CD4-positive, alpha-beta T cell treated with Interleukin-17A for 1 hour (primary cell): ENCODE measurements at places on chromosomes 11 and 22.

DNA sequence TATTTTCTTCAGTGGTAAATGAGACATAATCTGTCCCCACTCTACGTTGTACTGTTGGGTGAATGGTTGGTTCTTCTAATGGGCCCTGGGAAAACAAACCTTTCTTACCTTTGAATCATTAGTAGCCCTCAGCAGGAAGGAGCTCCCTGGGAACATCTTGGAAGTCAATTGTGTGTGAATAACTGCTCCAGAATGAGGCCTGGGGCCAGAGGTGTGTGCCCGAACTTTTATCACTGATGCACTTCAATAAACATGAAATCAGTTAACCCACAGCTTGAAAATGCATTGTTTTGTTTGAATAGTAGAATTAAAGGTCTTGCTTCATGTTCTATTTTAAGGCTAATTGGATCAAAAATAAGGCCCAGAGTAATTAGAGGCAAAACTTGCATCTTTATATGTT lies 67.1 kb downstream of the NAV2 start:
- no peak for DNase-seq

GRCh38 chr11:112361396-112361795 lies 100.7 kb upstream of the PLET1 start:
- no peak for DNase-seq

- DNase-seq, result no peak
Observed at GRCh38 chr22:20438678-20439492, 1.3 kb upstream of the SCARF2 start.

- no peak for DNase-seq
Observed at GRCh38 chr11:69632900-69633299, 8.1 kb upstream of the CCND1 start.

GRCh38 chr11:93718057-93718563 lies 23.2 kb downstream of the TAF1D start:
- peak; percentile 50 for DNase-seq

DNA sequence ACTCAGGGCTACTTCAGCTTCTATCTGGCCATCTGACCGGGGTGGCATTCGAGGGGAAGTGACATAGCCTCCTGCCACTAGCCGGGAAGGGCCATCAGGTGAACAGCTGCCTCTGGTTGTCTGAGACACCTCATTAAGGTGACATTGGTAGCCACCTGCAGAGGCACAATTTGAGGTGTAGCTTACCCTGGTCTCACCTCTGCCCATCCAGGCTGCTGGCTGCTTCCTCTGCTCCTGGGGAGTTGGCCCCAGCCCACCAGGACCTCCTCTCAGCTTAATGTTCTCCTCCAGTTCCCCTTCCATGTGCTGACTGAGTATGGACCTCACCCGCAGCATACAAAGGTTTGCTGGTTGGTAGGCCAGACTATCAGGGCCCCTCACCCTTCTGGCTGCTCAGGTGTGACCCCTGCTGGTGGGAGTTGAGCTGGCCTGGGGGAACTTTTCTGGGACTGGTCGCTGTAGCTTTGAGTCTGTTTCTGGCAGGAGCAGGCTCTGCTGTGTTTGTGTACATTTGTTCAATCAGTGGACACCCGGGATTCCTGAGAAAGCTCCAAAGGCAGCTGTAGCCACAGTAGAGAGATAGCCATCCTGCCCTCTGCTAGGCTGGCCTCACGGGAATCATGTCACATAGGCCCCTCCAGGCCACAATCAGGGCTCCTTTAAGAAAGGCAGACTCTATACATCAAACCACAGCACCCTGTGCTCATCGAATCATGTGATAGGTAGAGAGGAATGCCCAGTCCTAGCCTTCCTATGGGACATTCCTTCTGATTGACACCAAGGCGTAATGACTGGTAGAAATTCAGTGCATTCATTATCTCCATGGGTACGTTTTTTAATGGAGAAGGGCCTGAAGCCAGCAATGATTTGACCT lies 295.1 kb upstream of the PLET1 start:
- DNase-seq, result peak; percentile 59

DNA sequence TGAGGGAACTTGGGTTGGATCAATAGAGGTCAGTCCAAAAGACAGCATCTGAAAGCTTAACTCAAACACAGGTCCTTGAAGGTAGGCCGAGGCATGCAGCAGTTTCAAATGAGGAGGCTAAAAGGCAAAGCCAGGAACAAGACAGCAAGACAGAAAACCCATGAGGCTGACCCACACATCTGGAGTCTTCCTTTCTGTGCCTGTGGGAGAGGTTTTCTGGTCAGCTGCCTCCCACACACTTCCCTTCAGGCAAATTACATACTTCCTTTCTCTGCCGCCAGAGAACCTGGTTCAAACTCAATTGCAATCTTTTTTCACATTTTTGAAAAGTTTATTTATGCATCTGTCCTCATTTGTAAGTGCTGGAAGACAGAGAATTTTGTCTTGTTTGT lies 29.8 kb upstream of the CRTAM start:
- DNase-seq, result no peak

DNA sequence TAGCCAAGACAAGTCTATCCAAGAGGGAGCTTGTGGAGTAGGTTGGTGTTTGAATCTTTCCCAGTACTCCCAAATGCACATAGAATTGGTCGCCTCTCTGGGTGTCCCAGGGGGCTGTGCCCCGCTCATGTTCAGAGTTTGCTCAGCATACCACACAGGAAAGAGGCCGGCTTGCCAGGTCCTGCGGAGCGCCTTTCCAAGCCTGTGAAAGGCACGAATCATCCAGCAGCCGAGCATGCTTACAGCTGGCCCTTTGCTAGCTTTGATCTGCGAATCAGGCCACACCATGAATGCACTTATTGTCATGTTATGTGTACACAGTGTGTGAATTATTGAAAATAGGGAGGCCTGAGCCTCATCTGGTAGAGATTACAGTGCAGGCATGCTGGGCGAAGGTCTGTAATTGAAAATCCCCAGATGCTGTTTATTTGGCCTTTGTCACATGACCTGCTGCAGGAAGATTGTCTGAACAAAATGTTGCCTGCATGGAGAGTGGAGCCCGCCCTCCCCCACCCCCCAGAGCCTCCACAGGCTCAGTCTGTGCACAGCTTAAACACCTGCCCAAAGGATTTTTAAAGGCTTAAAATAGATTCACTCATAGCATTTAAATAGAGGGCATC lies 163.3 kb upstream of the RASSF10 start:
- no peak for DNase-seq

- DNase-seq, result no peak
Observed at GRCh38 chr11:118364956-118365615, 5.7 kb downstream of the UBE4A start.

GRCh38 chr22:19958083-19959042 lies 16.7 kb upstream of the TXNRD2 start:
- no peak for DNase-seq

DNA sequence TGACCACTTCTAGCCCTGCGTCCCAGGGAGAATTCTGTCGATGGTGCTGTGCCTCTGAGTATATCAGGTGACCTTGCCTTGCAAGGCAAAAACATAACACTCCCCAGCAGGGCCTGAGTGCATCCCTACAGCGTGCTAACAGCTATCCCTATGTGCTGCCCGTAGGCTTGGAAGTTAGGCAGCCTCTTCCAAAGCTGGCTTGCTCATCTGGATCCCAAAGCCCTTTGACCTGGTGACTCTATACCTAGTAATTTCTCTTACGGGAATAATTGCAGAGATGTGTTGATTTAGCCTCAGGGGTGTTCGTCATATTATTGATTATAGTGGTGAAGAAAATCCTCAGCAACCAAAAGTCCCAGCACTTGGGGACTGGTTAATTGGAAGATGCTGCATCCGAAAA lies 32.6 kb upstream of the CRYBB3 start:
- DNase-seq, result no peak

DNA sequence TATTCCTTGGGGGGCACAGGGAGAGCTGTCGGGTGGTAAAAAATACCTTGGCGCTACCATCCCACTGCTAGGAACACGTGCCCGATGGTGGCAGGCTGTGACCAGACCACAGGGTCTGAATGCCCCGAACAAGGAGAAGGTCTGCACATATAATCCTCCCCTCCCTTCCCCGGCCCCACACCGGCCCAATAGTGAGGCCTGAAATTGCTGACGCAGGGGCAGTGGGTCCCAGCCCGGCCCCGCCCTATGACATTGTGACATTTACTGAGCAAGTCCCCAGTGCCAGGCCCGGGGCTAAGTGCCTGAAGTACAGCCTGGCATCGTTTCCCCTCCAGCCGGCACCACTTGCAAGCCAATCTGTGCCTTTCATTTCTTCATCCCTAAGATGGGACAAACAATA lies 19.5 kb downstream of the MN1 start:
- DNase-seq, result no peak
